Anterior cingulate cortex (tissue), 58 donors: ENCODE measurements at places on chromosomes 12 and 14.
A peak's percentile ranks its signal among the peaks of the same experiment; 100 is the strongest.

GRCh38 chr12:25497021-25497420, 56.1 kb downstream of the LMNTD1 start:
- peak; percentile 9 for DNase-seq

DNA sequence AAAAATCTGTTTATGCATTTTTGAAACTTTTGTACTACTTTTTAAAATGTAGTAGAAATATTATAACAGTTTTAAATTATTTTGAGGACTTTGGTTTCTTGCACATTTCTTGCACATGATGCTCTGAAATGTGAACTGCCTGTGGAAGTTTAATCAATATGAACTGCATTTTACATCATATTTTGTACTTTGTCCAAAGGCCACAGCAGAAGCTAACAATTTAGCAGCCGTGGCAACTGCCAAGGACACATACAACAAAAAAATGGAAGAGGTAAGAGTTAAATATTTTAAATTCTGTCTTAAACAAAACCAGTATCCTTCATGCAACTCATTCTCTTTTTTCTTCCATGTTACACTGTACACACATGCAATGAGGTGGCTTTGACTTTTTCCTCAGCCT, 45.1 kb downstream of the SAV1 start:
- no peak for DNase-seq

DNA sequence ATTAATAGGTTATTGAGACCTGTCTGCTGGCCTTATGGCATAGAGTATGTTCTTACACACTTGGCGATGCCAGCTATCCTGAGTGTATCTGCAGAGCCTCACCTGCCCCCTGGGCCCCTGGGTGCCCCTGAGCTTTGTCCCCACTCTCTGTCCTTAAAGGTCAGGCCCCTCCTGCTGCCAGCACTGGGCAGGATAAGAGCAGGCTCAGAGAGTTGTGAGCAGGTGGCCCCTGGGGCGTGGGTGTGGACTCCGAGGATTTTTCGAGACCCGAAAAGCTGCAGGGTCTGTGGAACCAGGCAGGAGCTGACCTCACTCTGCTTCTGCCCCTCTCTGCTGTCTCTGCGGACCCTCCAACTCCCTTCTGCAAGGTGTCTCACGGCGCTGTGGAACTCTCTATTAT, 8.2 kb downstream of the HIP1R start:
- no peak for DNase-seq

- DNase-seq = no peak
These were observed 108.8 kb downstream of the PTPN11 start for GRCh38 chr12:112527501-112527900.

- no peak for DNase-seq
These were observed 39.7 kb downstream of the KRT80 start for GRCh38 chr12:52151837-52152783.

GRCh38 chr12:116127859-116128258, 149.6 kb downstream of the MED13L start:
- no peak for DNase-seq

GRCh38 chr12:126189856-126190255, 1124.6 kb downstream of the AACS start:
- DNase-seq = no peak

DNA sequence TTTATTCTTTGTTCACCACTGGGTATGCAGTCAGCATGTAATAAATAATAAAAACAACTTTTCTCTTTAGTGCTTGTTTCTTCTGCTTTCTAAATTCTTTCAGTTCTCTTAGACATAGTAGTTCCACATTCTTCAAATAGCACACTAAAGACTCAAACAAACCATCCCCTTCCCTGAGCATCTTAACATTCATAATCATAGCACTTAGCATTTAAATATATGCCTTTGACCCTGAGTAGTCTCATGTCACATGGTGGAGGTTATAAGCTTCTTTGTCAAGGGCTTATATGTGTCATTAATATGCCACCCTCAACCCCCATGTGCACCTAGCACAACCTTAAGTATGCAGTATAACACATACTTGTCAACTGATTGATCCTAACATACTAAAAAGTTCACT, 212.7 kb downstream of the PHLDA1 start:
- DNase-seq = no peak

GRCh38 chr14:38839694-38840365, 263.2 kb downstream of the SEC23A start:
- no peak for DNase-seq

GRCh38 chr12:121391619-121392324, 8.1 kb upstream of the RNF34 start:
- DNase-seq = no peak

- DNase-seq = no peak
These were observed 196.4 kb upstream of the PARP11 start for GRCh38 chr12:4069670-4070010.

DNA sequence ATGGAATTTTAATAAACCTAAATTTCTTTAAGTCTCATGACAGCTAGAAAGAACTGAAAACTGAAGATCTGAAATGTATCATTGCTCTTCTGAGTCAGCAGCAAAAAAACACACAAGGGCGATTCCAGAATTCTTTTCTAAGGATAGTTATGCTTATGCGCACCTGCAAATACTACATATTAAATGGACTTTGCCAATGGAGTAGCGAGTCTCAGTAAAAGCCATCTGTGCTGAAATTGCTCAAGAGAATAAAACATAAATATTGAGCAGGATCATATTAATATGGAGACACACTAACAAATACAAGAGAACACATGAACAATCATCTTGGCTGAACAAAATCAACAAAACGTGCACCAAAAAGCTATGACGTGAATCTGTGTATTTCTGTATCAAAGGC, 73.7 kb downstream of the CPNE8 start:
- no peak for DNase-seq

- no peak for DNase-seq
These were observed at the start of gene GLT8D2 for GRCh38 chr12:104049903-104050356. Gene GLT8D2 (minus strand): TSS chr12:104050187. CDS start chr12:104019648, 30,539 bp downstream.

- peak; percentile 28 for DNase-seq
These were observed 43.4 kb downstream of the HSP90AA1 start for GRCh38 chr14:102043251-102044025.

DNA sequence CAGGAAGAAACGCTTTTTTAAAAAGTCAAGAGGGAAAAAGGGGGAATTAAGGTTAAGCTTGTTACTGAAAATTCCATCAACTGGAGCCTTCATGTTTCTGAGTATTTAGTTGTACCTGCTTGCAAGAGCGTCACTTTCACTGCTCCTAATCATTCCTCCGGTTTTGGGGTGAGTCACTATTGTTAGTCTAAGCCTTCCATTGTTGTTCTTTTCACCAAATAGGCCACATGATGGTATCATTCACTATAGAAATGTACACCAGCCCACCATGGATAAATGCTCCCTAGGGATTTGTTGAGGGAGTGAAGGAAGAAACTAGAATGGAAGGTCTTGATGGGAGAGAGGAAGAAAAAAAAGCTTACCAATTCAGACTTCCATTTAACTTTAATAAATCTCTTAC, 3.0 kb downstream of the IL22 start:
- no peak for DNase-seq

GRCh38 chr14:103931422-103931821, 3.2 kb downstream of the TDRD9 start:
- no peak for DNase-seq

DNA sequence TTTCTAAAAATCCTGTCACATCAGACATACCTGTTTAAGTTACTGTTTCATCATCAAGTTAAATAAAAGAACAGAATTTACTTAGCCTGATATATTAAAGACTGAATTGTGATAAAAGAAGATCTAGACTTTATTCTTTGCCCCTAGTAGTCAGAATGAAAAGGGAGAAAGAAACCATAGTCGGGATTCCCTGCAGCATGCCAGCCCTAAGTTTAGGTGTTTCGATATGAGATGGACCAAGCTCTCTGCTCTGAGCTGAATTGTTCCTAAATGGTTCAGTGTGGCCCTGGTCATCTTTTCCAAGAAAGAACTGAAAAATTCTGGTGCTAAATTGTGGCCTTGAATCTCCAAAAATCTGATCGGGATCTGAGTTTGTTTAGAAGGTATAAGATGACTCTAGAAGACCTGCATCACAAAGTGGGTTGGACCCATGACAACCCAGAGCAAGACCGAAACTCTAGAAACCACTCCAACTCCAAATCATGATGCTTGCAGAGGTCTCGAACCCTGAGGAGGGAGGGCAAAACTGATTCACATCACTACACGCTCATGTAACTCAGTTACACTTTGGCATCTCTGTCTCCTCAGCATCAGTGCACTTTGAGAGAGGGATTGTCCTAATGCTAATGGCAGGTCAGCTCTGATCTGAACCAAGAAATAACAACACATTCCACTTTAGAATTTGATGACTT, 15.7 kb downstream of the PTGER2 start:
- no peak for DNase-seq

- DNase-seq = no peak
These were observed 58.2 kb downstream of the GRIP1 start for GRCh38 chr12:66620688-66621087.

- no peak for DNase-seq
These were observed 89.9 kb upstream of the IGF1 start for GRCh38 chr12:102570256-102570655.

DNA sequence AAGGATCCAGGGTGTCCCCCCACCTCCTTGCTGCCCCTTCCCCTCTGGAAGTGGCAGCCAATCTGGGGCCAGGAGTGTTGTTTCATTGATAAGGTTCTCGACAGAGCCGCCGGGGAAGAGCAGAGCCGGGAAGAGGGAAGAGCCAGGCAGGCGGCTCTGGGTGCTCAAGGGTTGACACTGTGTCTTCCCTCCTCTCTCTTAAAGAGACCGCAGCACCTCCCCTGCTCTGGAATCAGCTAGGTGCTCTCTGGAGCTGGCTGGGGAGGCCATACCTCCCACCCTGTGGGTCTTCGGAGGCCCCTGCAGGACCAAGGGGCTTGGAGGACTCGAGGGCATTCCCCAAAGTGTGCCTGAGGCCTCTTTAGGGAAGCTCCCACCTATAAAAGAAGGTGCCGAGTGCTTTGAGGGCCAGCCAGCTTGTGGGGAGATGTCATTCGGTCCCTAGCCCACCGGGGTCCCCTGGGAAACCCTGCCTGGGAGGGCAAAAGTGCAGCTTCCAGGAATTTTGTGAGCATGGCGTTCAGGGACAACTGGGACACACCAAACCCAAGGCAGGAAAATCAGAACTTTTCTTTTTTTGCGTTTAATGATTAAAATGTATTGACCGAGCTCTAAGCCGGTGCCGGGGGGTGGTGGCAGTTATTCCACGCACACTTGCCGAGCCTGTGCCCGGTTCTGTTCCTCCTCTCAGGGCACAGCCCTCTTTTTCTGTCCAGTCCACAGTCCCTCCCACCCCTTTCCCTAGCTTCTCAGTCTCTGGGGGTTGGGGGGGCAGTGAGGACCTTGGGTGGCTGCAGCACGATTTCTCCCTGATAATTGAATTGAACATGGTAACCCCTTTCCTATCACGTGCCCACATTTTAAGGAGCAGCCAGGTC, 3.0 kb downstream of the SETD1B start:
- DNase-seq = no peak

GRCh38 chr12:56941299-56942017, 7.2 kb upstream of the SDR9C7 start:
- DNase-seq = no peak

- DNase-seq = no peak
These were observed 175.0 kb upstream of the SYT10 start for GRCh38 chr12:33614630-33615029.
